ENCODE measurements at places on chromosomes 12 and 14. TPM values are rescaled to one million over a fixed set of nuclear protein-coding genes. Genes with fewer than 3 reads are reported as not detected.

The SDR39U1 gene
- 74.7 TPM for total RNA-seq

The MYH7 gene
- total RNA-seq, result not detected

The STON2 gene
- total RNA-seq, result not detected

The SERPINA9 gene
- not detected for total RNA-seq

The CRACR2A gene
- 27.5 TPM for total RNA-seq

The SLC5A8 gene
- not detected for total RNA-seq

The LUM gene
- not detected for total RNA-seq

The SLC48A1 gene
- 4.5 TPM for total RNA-seq

The CCDC197 gene
- not detected for total RNA-seq

DNA sequence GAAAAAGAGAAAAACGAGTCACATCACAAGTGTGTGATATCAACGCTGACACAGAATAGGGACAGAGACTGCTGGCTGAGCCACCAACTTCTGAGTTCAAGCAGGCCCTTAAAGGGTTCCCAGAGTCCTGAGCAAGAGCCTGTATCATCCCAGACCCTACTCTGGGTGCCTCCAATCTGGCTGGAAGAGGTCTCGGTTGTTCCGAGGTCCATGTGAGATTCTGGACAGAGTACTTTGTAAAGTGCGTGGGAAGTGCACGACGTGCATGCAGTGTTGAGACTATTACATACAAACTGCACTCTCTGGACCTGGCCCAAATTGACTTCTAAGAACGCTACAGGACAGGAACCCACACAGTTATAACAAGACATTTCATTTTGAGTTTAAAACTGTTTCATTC is 40.6 kb downstream of the MOK start:
- no peak for DNase-seq

DNA sequence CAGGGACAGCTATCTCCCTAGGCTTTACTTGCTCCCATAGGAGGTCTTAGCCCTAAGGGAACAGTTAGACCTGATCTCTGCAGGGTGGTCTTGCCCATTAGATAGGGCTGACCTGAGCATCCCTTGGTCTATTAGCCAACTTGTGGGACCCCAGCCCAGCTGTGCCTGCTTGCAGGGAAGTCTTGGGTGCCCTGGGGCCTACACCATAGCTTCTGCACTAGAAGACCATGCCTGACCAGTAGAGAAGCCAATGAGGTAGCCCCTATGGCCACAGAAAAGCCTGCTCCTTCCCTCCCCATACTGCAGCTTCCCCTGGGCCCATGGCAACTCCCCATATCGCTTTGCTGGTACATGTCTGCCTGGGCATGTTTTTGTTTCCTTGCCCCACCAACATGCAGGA is 1049.1 kb downstream of the TRHDE start:
- no peak for DNase-seq

- DNase-seq, result no peak
These were observed 1.4 kb upstream of the HMGA2 start for GRCh38 chr12:65822732-65823512.

GRCh38 chr14:90995785-90996184 is 64.7 kb downstream of the RPS6KA5 start:
- no peak for DNase-seq

GRCh38 chr14:39998854-39999253 is 566.6 kb upstream of the FBXO33 start:
- no peak for DNase-seq

GRCh38 chr14:32478050-32478449 is 149.0 kb downstream of the AKAP6 start:
- no peak for DNase-seq

GRCh38 chr12:52495389-52495788 is 2.3 kb upstream of the KRT6A start:
- no peak for DNase-seq

DNA sequence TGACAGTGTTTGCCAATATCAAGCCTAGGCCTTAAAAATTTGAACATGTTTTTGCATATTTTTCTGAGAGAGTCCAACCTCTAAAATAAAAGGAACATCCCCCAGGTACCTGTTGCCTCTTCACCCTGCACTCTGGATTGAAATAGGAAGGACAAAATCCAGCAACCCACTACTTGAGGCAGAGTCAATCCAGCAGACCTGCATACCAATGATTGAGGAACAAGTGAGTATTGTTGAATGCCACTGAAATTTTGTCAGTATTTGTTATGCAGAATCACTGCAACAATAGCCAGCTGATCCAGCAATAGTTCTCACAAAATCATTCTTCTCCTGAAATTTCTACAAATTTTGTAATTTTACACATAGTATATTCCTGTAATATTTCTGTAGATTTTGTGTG is 460.6 kb upstream of the FOXG1 start:
- no peak for DNase-seq

DNA sequence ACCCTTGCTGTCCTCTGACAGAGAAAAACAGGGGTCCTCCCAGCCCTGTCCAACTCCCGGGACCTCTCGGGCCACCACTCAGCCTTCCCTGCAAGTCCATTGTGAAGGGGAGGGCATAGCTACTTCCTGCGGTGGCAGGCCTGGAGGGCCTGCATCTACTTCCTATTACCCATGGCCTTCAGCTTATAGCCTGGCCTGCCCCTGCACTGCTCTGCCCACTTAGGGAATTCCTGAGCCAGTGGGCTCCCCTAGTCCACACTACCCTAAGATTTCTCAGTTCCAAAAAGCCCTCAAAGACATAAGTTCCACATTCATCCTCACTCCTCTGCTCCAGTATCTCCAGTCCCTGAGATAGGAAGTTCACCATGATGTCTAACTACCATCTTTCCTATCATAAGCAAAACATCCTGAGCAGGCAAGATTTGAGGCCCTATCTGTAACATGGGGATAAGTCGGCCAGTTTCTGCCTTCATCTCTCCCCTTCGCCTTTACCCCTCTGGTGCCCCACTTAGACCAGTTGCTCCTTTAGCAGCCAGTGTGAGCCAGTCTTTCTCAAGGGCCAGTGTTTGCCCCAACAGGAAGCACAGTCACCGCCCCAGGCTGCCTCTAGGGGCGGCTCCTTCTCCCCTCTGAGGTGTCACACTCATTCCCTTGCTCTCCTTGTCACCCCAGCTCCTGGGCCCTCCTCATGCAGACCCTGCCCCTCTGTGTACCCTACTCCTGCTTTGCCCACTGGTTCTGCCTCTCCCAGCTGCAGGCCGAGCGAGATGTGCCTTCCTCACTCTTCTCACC is 10.9 kb downstream of the HDAC7 start:
- peak; percentile 71 for DNase-seq

- DNase-seq, result no peak
These were observed 64.3 kb downstream of the KDM2B start for GRCh38 chr12:121516437-121517011.

DNA sequence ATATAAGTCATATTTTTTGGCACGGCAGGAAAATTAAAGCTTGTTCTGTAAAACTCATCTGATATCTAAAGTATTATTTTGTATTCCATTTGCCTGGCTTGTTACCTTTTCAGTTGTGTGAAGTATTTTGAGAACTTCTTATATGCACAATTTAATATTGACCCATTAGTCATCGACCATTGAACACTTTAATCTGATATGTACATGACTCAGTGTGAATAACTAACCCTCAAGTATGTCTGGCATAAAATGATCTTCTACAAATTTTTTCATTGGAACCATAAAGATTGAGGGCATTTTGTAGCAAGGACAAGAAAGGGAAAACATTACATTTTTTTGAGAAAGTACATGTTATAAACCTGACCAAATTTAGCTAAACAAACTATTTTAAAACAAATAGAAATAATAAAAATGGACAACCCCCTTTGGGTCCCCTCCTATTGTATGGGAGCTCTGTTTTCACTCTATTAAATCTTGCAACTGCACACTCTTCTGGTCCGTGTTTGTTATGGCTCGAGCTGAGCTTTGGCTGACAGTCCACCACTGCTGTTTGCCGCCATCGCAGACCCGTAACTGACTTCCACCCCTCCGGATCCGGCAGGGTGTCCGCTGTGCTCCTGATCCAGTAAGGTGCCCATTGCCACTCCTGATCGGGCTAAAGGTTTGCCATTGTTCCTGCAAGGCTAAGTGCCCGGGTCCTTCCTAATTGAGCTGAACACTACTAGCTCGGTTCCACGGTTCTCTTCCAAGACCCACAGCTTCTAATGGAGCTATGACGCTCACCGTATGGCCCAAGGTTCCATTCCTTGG is 118.8 kb downstream of the SLC6A15 start:
- no peak for DNase-seq

GRCh38 chr12:68623984-68624383 is 13.3 kb downstream of the RAP1B start:
- DNase-seq, result no peak

DNA sequence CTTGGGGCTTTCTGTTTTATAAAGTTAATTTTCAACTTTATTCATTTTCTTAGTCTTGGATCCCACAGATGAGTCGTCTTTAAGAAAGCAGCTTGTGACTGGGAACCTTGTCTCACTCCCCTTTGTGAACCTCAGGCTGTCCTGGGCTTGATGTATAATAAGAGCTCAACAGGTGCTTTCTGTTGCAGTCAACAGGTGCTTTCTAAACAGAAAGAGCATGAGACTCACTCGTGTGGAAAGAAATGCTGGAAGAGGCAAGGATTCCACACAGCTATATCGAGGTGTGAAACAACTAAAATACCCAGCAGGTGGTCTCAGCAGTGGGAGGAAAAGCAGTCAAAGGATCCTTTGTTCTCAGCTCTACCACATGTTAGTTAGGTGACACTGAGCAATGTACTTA is 398.9 kb downstream of the EGLN3 start:
- DNase-seq, result no peak

DNA sequence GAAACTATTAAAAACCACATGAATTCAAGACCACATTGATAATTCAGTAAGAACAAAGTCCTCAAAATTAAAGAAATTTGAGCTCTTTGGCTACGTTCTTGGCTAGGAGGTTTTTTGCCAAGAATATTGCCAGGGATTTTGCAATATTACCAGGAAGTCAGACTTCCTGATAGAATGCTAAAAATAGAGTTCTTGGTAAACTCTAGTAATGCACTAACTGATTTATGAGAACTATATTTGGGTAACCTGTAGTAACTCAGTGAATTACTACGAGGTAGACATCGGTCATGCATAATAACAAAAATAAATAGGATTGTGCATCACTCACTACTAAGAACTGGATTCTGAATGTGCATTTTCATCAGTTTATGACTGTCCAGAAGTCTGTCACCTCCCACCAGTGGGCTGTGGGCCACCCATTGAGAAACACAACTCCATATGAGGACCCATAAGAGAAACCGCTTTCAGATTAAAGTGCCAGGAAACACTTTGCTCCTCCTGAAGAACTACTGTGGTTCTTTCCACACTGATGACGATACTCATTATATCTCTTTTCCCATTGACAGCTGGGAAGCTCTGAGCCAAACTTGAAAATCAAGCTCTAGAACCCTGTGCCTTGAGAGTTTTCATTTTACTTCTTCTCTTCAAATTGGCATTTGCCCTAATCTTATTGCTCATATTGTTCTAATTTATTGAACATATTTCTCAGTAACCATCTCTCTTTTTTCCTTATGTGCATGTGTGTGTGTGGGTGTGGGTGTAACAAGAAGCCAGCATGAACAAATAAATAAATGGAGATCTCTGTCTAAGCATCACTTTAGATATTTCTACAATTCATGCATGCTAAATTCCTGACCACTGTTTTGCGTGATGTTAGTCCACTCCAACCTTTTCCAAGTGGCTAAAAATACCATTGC is 116.6 kb downstream of the BCL11B start:
- no peak for DNase-seq

DNA sequence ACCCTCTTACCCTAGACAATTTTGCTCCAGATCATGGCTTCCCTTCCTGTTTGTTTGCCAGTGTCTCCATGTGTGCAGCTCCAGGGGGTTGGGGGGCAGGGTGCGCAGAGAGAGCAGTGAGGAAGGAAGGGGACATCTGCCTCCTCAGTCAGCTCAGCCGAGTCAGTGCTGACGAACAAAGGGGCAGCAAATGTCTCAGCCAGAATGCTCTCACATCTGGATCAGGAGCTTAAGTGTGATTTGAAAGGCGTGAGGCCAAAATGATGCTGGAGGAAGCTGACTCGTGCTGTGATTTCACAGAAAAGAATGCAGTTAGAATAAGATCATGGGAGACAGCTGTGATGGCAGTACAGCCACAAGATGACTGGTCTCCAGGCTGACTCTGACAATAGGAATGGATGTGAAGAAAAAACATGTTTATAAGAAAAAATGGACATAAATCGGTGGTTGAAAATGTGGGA is 27.1 kb upstream of the CDK17 start:
- DNase-seq, result no peak

DNA sequence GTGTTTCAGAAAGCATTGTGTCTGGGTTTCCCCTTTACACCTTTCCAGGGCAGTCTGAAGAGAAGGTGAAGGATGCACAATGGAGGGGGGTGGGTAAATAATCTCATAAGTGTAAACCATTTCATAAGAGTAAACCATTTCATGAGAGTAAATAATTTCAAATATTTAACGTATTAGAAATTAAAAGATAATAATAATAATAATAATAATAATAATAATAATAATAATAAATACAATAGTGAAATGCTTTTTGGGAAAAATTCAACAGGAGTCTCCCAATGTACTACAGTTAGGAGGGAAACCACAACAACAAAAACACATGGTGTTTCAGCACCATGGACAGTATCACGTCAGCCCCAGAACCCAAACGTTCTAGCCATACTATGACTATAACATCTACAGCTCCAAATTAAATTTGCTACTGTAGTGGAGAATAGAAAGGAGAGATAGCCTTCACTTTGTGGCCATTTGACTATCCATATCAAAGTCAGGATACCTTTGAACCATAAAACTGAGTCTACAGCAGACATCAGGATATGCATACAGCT is 691.8 kb downstream of the BCL11B start:
- no peak for DNase-seq

- DNase-seq, result peak; percentile 50
These were observed 613 bp downstream of the SRSF9 start for GRCh38 chr12:120468821-120469449.
